ENCODE measurements at places on chromosomes 2 and 18.

DNA sequence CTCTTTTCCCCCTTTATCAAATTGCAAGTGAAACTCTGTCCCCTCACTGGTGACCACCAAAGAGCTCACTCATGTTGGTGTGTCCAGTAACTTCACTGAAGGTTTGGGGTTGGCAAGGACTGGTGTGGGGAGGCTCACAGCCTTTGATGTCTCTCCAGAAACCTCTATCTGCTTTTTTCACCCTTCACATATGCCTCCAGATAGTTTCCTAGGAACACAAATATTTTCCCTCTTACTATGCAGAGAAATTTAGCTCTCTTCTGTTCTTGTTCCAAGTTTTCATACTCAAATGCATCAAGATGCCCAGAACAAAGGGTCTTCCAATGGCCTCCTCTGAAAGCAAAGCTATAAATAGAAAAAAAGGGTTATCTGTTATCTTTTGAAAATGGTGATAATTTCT is 20.7 kb downstream of the DTNA start:
- no peak for DNase-seq

DNA sequence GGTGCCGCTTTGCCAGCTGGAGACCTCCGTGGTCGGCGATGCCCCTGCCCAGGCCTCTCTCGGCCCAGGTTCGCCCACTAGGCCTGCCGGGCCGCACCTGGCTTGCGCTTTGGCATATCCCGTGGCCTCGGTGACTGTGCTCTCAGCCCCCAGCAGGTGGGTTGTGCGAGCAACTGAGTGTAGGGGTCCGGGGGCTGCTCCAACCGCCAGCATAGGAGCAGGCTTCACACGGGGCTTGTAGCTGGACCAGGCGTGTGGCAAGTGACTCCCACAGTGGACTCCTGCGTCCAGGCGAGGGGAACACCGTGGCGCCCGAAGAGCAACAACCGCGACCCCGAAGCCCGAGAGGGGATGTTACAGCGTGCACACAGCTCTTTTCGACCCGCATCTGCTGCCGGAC is 9.7 kb downstream of the TRAPPC12 start:
- DNase-seq: no peak

GRCh38 chr2:86342488-86342887 is 5.1 kb upstream of the REEP1 start:
- no peak for DNase-seq

DNA sequence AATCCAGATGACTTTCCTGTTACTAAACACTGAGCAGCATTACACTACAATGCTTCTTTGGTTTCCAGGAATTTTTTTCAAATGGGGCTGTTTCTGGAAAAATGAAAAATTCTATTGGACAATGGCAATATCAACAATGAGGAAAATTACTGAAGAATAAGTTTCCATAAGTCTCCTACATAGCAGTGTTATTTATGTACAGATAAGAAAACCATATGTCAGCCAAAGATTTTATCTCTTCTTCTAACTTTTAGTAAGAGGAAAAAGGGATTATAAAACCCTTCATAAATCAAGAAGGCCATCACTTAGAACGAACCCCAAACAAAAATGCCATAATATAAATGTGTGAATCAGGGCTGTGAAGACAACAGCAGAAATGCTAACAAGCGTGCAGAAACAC is 31.6 kb upstream of the NOSTRIN start:
- no peak for DNase-seq

DNA sequence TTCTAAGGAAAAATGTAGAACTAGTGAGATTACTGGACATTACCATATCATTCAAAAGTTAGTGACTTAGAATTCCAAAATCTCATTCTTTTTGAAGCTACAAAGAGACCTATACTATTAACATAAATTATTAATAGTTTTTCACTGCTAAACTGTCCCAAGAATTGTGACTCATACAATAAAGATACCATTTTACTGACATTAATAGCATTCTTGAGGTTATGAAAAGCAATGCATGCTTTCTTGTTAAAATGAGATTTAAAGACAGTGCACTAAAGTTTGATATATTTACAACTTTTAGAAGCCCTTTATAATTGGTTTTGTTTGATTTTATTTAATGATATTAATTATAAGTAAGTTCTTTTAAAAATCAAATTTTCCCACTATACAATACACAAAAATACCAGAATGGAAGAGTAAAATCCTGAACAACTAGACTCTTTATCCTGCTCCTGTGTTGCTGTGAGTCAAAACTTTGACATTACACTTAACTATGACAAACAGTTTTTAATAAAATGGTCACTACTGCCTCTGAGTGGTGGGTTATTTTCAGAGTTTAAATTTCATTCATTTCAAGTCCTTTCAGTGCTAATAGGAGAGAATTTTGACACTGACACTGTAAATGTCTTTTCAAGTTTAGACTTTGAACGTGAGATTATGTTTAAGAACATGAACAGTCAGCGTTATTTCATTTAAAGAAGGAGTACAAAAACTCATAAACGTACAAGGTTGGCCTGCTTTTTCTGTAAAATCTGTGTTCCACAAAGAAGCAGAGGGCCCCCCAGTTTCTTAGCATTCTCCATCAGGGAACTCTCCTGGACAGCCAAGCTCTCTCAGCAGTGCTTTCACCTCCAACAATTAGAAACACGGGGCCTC is 54.5 kb downstream of the FAM124B start:
- DNase-seq: no peak

DNA sequence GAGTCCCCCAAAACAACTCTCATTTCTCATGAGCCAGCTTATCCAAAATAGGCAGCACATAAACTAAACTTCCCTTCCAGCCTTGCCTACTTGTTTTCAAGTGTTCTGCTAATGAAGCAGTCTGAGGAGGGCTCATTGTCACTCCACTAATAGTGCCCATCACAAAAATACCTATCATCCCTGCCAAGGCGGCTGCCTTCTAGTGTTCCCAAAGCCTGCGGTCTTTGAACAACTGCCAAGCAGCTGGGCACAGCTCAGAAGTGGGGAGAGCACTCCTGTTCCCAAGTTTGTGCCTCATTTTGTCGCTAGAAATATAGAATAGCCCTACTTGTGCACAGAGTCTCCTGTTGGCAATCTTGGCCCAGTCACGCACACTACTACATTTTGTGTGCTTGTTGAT is 50.3 kb downstream of the DTNA start:
- DNase-seq: no peak

- no peak for DNase-seq
These were observed 84.9 kb downstream of the ACKR3 start for GRCh38 chr2:236654496-236654895.

- DNase-seq: no peak
These were observed 215.9 kb downstream of the SOX11 start for GRCh38 chr2:5908071-5908470.

DNA sequence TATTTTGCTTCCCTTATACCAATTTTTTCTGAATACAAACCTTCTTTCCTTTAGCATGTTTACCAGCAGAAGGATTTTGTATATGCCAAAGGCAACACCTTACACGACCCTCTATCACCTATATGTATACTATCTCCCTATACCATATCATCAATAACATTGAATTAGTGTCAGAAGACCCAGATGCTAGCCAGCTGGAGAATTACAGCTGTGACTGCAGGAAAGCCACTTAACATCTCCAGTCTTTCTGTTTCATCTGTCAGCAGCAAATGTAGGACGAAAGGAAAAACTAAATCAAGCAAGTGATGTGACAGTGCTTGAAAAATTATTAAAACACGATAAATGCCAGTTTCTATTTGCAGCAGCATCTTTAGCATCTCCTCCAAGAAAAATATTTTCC is 193.7 kb downstream of the STK39 start:
- no peak for DNase-seq

GRCh38 chr2:86064006-86064405 is 41.7 kb downstream of the POLR1A start:
- DNase-seq: peak; percentile 80

DNA sequence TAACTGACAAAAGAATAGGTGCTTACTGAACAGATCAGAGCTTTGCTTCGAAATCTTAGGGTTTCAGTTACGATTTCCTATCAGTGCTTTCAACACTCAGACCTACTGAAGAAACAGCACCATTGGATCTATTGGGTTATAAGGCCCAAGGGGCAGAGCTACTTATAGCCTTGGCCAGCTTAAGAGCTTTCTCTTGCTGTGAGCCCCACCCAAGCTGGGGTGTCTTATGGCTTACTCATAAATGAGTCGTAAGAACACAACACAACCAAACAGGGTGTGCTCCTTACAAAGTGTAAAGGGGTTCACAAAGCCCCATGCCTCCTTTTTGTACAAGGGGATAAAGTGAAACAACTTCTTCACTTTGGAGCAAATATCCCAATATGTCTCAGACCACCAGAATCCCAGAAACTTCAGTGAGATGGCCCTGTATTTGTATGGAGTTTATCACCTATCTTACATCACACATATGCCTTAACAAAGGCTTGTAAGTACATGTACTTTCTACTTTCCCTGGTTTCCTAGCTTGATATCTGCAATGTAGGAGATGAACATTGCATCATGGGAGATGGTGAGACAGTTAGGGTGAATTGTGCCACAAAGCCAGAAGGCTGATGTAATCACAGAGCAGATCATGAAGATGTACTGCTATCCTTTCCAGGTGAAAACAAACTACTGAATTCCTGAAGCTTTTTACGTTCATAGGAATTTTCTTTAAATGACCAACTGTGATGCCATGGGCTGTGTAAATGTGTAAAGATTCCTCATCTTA is 115.5 kb upstream of the GLI2 start:
- DNase-seq: no peak

GRCh38 chr2:109084341-109084740 is 44.7 kb upstream of the SH3RF3 start:
- DNase-seq: no peak

DNA sequence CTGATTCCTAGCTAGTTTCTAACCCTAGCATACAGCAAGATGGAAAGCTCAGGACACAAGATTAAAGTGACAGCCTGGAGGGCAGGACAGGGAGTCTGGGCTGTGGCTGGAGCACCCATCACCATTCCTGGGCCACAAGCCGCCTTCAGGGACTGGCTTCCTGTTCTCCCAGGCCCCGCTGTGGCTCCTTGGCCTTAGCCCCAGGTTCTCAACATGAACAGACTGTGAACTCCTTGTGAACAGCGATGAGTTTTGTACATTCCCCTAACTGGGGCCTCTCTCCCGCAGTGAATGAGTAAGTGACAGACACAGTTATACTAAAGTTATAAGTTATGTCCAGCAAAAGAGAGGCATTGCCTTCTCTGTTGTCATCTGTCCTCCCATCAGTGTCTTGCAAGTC is 35.9 kb upstream of the SLC14A1 start:
- DNase-seq: no peak

DNA sequence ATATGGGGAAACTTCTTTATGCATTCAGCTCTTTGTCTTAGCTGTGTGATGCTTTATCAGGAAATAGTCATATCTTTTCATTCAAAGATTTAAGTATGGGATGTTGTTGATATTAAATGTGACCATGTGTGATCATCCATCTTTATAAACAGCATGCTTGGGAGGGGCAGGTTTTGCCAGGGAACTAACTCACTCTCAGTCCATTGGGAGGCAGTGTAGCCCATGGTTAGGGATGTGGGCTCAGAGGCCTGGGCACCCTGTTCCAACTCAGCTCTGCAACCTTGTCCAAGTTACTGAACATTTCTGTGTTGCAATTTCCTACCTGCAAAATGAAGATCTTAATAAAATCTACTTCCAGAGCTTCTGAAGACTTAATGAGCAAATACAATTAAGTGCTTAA is 92.0 kb upstream of the BCL2L11 start:
- no peak for DNase-seq

GRCh38 chr2:98569915-98570314 is 38.4 kb downstream of the COA5 start:
- DNase-seq: no peak

- no peak for DNase-seq
These were observed 11.3 kb upstream of the DPP4 start for GRCh38 chr2:162085090-162085891.

DNA sequence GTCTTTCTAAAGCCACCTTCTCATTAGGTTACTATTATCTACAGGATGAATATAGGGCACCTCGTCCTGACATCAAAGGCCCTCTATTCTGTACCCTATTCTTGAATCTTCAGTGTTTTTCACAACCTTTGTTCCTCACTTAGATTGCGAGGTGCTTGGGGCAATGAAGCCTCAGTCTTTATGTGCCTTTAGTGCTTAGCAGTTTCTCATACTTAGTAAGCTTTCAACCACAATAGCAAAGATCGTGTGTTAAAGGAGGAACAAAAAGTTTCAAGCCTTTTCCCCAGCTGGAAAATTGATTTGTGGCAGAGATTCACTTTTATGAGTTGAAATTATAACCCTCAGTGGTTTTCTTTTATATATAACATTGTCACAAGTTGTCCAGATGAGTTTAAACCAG is 226.9 kb downstream of the MYO3B start:
- no peak for DNase-seq
